Activated naive CD4-positive, alpha-beta T cell treated with anti-CD3 and anti-CD28 coated beads, Interleukin-2, amount 50 U/mL, for 16 hours (primary cell): ENCODE measurements at places on chromosomes 1 and 21.

GRCh38 chr21:45308194-45309068 lies 20.7 kb upstream of the POFUT2 start:
- peak; percentile 8 for DNase-seq

- no peak for DNase-seq
Measured at GRCh38 chr21:44432841-44433790, 22.2 kb upstream of the LRRC3 start.

- no peak for DNase-seq
Measured at GRCh38 chr1:167443757-167444156, 74.6 kb downstream of the CD247 start.

DNA sequence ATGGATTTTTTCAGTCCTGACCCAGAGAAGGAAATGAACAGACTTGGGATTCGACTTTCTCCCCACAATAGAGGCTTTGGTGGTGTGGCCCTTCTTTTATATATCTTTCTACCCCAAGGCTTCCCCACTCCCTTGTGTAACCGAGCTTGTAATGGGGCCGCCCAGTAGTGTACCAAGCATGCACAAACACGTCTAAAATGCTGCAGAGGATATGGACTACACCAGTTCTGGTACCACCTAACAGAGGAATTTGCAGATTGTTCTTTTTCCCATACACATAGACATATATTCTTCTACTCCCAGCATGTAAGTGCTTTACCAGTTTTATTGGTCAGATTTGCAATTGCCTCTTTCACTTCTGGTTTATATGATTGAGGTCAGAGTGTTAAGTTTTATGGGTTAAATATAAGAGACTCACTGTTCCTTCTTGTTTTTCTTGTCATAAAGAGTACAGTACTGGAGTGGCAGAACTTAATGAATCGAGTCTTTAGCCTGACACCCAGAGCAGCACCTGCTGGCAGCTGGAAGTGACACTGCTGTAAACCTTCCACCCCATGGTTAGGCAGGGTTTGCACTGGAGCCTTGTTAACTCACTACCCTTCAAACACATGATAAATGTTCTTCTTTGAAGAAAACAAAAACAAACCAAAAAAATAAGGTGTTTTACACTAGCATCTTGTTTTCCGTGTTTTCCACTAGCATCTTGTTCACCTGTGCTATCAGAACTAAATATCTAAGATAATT lies 198.6 kb downstream of the PTPRC start:
- no peak for DNase-seq

GRCh38 chr1:58921751-58922150 lies 137.9 kb upstream of the JUN start:
- DNase-seq: no peak

DNA sequence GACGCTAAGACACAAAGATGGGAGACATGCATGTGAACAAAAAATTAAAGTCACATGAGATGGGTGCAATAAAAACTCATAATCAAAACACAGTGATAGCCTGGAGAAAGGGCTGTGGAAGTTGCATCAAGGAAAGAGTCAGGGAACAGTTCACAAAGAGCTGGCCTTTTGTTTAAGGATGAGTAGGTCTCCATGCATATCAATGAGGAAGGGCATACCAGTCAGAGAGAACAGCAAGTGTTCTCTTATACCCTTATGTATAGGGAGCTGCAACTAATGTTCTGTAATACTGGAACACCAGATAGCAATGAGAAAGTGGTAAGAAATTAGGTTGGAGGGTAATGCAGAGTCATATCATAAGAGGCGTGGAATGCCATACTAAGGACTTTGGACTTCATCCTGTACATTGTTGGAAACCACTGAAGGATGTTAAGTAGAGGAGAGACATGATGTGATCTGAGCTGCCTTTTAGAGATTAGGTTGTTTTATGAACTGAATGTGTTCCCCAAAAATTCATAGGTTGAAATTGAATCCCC lies 46.7 kb upstream of the SAMD13 start:
- DNase-seq: no peak

- DNase-seq: no peak
Measured at GRCh38 chr21:44695184-44695583, 1.8 kb upstream of the KRTAP10-12 start.

GRCh38 chr1:218480588-218481099 lies 135.5 kb downstream of the TGFB2 start:
- DNase-seq: no peak

GRCh38 chr1:16986962-16987361 lies 6.5 kb upstream of the MFAP2 start:
- DNase-seq: no peak
